ENCODE measurements at places on chromosomes 4 and X.

- DNase-seq: peak; percentile 74
These were observed 17.7 kb upstream of the STX18 start for GRCh38 chr4:4559596-4559995.

- no peak for DNase-seq
These were observed 111.3 kb upstream of the PAQR3 start for GRCh38 chr4:79050541-79050880.

DNA sequence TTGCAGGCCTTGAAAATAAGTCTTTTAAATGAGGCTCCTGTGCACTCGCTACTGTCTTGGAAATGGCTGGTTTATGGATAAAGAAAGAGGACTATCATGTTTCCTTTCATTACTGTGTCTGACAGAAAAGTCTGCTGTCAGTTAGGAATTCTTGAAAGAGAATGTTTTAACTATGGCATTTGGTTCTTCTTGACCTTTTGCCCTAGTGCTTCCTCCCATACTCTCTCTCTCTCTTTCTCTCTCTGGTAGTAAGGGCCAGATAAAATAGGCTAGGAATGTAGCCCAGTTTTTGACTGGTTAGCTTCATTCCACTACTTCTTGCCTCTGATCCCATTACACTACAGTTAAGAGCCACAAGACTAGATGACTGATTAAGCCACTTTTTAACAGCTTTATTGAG lies 29.8 kb downstream of the YY2 start:
- no peak for DNase-seq

DNA sequence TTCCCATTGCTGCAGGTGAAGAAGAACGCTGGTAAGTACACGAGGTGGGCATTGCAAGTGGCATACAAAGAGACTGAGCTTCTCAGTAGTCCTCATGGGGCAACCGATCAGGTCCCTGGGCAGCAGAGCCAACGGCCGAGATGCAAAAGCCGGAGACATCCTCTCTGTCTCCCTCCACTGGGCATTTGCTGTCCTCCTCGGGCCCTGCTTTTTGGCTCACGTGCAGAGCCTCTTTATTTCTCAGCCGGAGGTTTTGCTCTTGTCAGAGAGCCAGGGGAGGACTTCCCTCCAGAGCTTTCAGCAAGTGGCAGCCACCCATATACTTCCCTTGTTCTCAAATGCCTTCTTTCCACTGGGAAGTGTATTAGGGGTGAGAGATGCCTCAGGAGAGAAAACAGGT lies 18.0 kb downstream of the STARD8 start:
- no peak for DNase-seq

- DNase-seq: no peak
These were observed 28.2 kb downstream of the CHIC2 start for GRCh38 chr4:54036184-54036583.

- no peak for DNase-seq
These were observed 126.0 kb downstream of the TENM3 start for GRCh38 chr4:182369211-182369610.

- DNase-seq: no peak
These were observed 71.3 kb downstream of the ANKRD17 start for GRCh38 chr4:73187325-73187724.

GRCh38 chr4:6235901-6236640 lies 33.6 kb upstream of the WFS1 start:
- no peak for DNase-seq

GRCh38 chr4:152334931-152335330 lies 201.0 kb downstream of the FBXW7 start:
- no peak for DNase-seq

DNA sequence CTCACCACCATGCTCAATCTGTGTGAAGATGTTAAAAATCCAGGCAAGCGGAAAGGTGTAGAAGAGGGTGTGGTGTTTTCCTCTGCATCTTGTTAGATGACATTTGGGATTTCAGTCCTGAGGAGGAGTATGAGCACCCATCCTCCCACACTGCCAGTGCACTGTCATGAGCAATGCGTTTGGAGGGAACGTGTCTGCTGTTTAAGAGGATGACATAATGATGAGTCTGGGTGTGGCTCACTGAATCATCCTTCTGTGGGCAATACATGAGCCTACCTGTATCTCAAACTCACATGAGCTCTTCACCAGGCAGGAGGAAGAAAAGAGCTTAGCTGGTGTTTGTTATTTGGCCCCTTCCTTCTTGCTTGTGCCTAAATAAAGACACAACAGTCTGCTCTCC lies 67.9 kb upstream of the ARX start:
- peak; percentile 39 for DNase-seq

DNA sequence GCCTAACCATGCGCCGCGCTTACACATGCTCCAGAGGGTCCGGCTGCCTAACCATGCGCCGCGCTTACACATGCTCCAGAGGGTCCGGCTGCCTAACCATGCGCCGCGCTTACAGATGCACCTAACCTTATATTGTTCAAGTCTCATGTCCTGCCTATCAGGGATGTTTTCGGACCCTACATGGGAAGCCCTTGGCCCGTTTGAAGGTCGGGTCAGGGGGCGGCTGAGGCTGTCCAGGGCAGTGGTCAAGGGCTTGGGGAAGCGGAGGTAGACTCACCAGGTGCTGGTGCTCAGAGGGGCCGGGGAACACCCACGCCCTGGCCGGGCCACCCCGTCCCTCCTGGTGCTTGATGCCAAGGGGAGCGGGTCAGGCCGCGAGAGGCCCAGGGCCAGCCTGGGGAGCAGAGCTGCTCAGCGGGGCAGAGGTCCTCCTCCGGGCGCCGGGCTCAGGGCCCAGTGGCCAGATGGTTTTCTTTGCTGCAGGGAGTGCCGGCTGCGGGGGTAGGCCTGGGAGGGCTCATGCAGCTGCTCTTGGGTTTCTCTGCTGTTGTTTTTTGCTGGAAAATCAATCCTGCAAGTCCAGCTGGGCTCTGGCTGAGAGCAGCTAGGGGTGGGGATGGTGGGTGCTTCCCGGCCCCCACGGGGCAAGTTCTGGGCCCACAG lies 35.4 kb upstream of the SPON2 start:
- no peak for DNase-seq

- peak; percentile 46 for DNase-seq
These were observed 66.8 kb upstream of the UCP1 start for GRCh38 chr4:140635606-140636005.

DNA sequence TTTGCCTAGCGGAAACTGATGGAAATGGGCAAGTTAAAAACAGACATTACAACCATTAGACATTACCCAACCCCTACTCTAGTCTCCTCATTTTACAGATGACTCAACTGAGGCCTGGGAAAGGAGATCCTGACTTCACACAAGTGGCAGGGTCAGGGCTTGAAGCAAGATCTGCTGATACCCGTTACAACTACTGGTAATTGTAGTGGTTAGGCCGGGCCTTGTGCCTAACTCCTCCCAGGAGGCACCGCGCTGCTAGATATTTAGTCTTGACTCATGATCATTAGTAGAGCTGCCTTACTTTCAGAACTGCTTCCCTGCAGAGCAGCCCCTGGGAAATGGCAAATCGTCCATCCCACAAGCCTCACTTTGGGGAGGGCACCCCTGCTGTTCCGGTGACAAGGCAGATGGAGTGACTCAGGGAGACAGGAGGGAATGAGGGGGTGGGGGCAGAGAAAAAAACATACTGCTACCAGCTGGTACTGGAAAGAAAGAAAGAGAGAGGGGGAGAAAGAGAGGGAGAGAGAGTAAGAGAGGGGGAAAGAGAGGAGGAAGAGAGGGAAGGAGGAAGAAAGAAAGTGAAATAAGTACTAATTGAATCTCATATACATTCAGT lies 12.2 kb downstream of the ARHGEF6 start:
- DNase-seq: peak; percentile 72

DNA sequence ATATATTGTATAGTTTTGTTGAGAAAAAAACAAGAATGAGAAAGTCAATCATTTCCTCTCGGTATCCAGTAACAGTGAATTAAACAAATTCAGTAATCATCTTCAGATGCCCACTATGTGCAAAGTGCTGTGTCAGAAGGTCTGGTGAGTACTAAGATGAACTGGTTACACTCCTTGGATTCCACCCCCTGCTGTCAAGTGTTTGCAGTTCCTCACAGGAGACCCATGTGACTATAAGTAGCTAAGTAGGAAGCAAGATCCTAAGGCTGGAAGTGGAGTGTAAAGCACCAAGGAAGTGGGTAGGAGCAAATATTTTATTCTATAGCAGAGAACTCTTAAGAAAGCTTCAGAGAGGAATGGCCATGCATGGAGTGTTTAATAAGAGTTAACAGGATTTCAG lies 73.6 kb downstream of the SNX25 start:
- peak; percentile 50 for DNase-seq

- no peak for DNase-seq
These were observed 17.4 kb downstream of the ZFYVE28 start for GRCh38 chr4:2400841-2401609.

DNA sequence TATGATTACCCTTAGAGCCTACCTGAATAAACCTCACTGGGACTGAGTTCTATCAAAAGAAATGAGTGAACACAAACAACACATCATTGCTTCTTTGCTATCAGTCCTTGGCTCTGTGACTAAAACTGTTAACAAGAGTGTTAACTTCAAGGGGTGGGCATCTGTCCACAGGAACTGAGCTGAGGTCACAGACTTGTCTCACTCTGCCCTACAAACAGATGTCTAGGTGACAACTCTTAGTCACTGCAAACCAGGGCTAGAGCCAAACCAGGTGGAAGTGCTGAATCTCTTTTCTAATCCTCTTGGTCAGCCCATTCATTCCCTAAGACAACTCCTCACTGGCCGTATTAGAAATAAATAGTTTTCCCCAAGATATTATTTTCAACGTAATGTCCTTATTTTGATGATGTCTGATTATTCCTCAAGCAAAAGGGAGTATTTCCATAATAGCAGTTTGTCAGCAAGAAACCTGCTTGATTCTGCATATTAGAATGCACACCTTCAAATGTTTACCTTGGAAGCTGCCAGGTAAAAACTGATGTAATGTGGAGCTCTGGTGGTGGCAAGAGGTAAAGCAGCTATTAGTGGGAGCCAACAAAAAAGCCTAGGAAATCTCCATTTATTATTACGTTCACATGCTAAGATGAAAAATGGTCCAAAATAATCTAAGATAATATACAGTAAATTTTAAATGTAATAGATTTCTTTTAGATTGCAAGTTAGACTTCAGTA lies 4.0 kb downstream of the COL25A1 start:
- DNase-seq: peak; percentile 49

GRCh38 chr4:87326460-87326859 lies 3.8 kb upstream of the HSD17B13 start:
- no peak for DNase-seq

GRCh38 chrX:110125446-110126162 lies 122.7 kb downstream of the TMEM164 start:
- no peak for DNase-seq

- DNase-seq: peak; percentile 100
These were observed 81.0 kb upstream of the STIM2 start for GRCh38 chr4:26779674-26780073.

GRCh38 chr4:123701131-123701575 lies 304.6 kb downstream of the SPRY1 start:
- DNase-seq: no peak

GRCh38 chr4:61995717-61996340 lies 795.7 kb downstream of the ADGRL3 start:
- no peak for DNase-seq

- peak; percentile 48 for DNase-seq
These were observed 29.6 kb downstream of the SMARCA1 start for GRCh38 chrX:129493643-129494042.

DNA sequence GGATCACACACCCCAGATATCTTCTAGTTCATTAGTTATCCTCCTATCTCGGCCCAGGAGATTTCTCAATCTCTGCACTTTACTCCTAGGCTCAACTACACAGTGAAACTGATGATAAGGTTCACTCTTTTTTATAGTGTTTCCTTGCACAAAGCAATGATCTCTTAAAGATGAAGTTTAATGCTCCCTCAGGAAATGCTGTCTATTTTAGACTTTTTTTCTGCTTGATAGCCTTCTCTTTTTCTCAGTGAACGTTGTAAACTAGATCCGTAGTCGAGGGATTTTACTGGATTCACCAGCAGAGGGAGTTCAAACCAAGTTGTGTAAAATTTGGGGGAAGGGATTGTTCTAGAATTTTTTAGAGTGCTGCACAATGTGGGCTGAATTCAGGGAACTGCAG lies 269.6 kb downstream of the GBA3 start:
- DNase-seq: peak; percentile 22

DNA sequence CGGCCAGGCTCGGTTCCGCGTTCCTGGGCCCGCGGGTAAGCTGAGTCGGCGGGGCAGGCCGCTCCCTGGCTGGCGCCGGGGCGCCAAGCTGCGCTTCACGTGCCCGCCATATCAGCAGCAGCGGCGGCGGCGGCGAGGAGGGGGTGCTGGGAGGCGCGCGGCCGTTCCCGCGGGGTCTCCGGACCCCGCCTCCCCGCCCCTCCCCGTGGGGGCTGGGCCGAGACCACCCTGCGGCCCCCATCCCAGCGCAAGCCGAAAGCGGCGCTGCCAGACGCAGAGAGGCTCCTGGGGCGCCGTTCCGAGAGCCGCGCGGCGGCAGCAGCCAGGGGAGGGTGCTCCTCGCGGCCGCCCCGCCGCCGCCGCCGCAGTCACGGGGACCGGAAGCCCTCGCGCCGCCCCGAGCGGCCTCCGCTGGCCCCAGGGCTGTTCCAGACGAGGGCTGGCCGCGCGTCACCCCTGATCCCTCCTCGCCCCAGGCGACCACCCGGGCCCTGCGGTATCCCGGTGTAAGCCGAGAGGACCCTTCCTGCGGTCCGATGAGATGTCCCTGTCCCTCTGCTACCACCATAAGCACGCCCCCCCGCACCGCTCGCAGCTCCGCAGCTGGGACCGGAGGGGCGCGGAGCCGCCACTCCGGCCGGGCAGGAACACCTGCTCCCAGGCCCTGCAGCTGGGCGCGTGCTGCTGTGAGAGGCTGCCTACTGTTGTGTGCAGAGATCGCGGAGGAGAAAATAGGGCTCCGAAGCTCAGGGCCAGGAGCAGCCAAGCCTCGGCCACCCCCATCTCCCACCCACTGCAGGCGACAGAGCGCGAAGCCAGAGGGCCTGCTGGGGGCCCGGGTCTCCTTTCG lies 7.5 kb upstream of the BCOR start:
- DNase-seq: no peak

DNA sequence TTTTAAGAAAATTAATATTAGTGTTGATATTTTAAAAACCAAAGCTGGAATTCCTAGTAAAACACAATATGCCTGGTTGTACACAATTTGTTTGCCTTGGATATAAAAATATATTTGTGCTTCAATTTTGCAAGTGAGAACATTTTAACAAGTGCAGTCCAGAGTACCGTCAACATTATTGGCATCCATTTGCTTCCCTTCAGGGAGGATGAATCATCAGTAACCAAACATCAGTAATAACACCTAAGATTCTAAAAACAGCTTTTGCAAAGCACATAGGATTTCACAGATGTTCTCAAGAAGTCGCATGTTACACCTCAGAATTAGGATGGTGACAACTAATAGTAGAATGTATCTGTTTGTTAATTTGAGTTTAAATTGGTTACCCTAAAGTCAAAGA lies 262.6 kb upstream of the BMP3 start:
- DNase-seq: peak; percentile 72

- DNase-seq: no peak
These were observed 474.8 kb downstream of the PDGFC start for GRCh38 chr4:156496797-156497196.

Measured in bronchial epithelial cell (primary cell).